ENCODE measurements at places on chromosomes 1 and 21. TPM values are rescaled to one million over a fixed set of nuclear protein-coding genes. Genes with fewer than 3 reads are reported as not detected.

HES4 gene
- 52.6 TPM for total RNA-seq

PRDM15 gene
- 3.6 TPM for total RNA-seq

RPTN gene
- total RNA-seq = not detected

MXRA8 gene
- total RNA-seq = 0.61 TPM

CHIT1 gene
- total RNA-seq = not detected

GFI1 gene
- 0.24 TPM for total RNA-seq

NBPF10 gene
- 0.78 TPM for total RNA-seq

BSND gene
- total RNA-seq = not detected

S100A3 gene
- 104 TPM for total RNA-seq

GPR153 gene
- 2.3 TPM for total RNA-seq

KCNC4 gene
- 4.3 TPM for total RNA-seq

TRNAU1AP gene
- 17.9 TPM for total RNA-seq

TAL1 gene
- total RNA-seq = not detected

LIN28A gene
- total RNA-seq = not detected

SEC22B gene
- total RNA-seq = 8.7 TPM

RIPK4 gene
- 23.2 TPM for total RNA-seq

FAM78B gene
- 0.35 TPM for total RNA-seq

OR2T29 gene
- not detected for total RNA-seq

GPR37L1 gene
- 0.21 TPM for total RNA-seq

NLRP3 gene
- total RNA-seq = not detected

ZNF670 gene
- total RNA-seq = 3.3 TPM

DNASE2B gene
- not detected for total RNA-seq

SCYL3 gene
- total RNA-seq = 3.4 TPM

ANKRD35 gene
- not detected for total RNA-seq

NBPF6 gene
- not detected for total RNA-seq

CATSPER4 gene
- not detected for total RNA-seq

CELA2A gene
- not detected for total RNA-seq

SHISA4 gene
- 12.1 TPM for total RNA-seq

GJA4 gene
- total RNA-seq = not detected

NFASC gene
- total RNA-seq = 1.5 TPM

LAX1 gene
- not detected for total RNA-seq

BRINP2 gene
- total RNA-seq = 0.54 TPM

KCND3 gene
- total RNA-seq = not detected

EPHB2 gene
- 39.2 TPM for total RNA-seq

ETS2 gene
- 88.3 TPM for total RNA-seq

PDC gene
- total RNA-seq = not detected

RABGAP1L gene
- 6.2 TPM for total RNA-seq

IPO13 gene
- 15.1 TPM for total RNA-seq

CYP4X1 gene
- total RNA-seq = not detected

ZNF644 gene
- total RNA-seq = 16.4 TPM

OR2T33 gene
- not detected for total RNA-seq

C1orf185 gene
- total RNA-seq = not detected

FAM72B gene
- total RNA-seq = 5.6 TPM

SZRD1 gene
- 86.8 TPM for total RNA-seq

GAS5 gene
- 302 TPM for total RNA-seq

SLC22A15 gene
- total RNA-seq = 1.1 TPM

SPRR5 gene
- total RNA-seq = not detected

PIP5K1A gene
- total RNA-seq = 49.8 TPM

SMPDL3B gene
- 1.5 TPM for total RNA-seq

FAM163A gene
- total RNA-seq = not detected

ANGPTL3 gene
- not detected for total RNA-seq

NBPF4 gene
- total RNA-seq = 0.05 TPM

NOTCH2 gene
- total RNA-seq = 27.8 TPM

OR13G1 gene
- total RNA-seq = not detected

NEGR1 gene
- total RNA-seq = not detected

MSH4 gene
- not detected for total RNA-seq

REG4 gene
- total RNA-seq = not detected

KIAA1614 gene
- total RNA-seq = 0.66 TPM

MIA3 gene
- total RNA-seq = 20.7 TPM
